Smooth muscle cell of the umbilical artery (primary cell): ENCODE measurements at places on chromosomes 4 and X. TPM values are rescaled to one million over a fixed set of nuclear protein-coding genes. Genes with fewer than 3 reads are reported as not detected.

MAGEB17 gene
- total RNA-seq: not detected in 2 replicates

DRP2 gene
- total RNA-seq: 2.4 and 2.6 TPM in 2 replicates

MCF2 gene
- 0.09 TPM in 1 of 2 replicates, not detected in the other for total RNA-seq

RAB33A gene
- 1.8 and 9.8 TPM in 2 replicates for total RNA-seq

TIGD4 gene
- 0.18 and 0.30 TPM in 2 replicates for total RNA-seq

SPARCL1 gene
- total RNA-seq: not detected in 2 replicates
